ENCODE measurements at places on chromosomes 4 and X.

- DNase-seq, result no peak
Measured at GRCh38 chr4:84718699-84719098, 135.8 kb downstream of the CDS1 start.

DNA sequence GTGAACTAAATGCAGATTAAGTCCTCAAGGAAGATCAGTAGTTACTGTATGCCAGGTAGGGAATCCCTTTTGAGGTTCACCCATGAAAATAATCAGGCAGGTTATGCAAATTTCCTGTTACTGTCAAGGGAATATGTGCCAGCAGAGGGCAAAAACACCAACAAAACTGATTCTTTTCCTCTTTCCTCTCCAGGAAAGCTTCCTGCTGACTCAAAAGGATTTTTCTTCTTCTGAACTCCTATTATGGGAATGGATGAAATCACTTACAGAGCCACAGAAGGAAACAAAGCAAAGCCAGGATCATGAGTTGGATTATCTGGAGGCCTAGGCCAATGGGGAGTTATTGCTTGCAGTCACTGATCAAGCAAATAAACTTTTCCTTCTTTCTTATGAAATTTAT is 49.7 kb downstream of the TMPRSS11F start:
- DNase-seq, result no peak

DNA sequence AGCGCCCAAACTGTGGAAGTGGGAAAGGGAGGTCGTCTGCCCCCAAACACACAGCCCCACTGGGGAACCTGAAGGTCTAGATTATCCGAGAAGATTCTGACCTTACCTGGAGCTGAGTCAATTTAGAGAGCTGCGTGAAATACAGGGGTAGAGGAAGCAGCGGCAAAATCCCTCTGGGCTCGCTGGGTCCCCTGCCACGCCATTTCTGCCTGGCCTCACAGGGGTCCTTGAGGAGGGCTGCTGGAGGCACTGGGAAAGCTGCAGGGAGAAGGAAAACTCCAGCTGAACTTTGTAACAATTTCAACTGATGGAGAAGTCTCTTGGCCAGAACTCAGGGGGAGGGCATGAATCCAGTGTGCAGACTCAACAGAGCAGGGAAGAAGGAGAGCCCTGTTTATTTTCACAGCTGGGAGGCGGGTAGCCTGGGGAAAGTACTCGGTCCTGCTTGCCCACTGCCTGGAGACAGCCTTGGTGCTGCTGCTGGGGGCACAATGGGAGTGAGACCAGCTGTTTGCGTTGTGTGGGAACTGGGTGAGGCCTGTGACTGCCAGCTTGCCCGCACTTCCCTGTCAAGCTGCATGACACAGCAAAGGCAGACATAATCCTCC is 93.2 kb upstream of the MAPK10 start:
- no peak for DNase-seq

GRCh38 chrX:135424469-135424868 is 2.7 kb downstream of the SMIM10L2A start:
- DNase-seq, result no peak

DNA sequence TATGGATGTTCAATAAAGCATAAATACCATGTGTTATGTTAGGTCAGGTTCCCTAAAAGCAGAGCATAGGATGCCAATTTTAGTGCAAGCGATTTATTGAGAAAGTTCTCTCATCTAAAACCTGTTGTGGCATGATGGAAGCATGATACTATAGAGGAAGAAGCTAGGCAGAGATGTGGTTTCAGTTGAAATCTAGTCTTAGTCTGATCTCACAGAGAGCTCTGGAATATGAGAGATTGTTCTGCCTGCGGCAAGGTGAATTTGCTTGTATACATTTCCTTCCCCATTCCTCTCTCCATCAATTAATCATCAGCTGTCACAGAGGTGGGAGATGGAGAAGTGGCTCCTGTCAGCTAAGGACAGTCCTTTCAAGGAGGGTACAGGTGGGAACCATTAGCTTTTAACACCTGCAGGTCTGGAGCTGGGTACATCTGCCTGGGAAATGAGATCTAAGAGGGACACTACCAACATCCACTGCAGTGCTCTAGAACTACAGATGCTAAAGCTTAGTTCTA is 252.4 kb downstream of the CFAP299 start:
- DNase-seq, result no peak
